Kidney (tissue), 22 donors: ENCODE measurements at places on chromosomes 4 and X.

GRCh38 chr4:26850528-26850927 is 10.1 kb upstream of the STIM2 start:
- no peak for DNase-seq

DNA sequence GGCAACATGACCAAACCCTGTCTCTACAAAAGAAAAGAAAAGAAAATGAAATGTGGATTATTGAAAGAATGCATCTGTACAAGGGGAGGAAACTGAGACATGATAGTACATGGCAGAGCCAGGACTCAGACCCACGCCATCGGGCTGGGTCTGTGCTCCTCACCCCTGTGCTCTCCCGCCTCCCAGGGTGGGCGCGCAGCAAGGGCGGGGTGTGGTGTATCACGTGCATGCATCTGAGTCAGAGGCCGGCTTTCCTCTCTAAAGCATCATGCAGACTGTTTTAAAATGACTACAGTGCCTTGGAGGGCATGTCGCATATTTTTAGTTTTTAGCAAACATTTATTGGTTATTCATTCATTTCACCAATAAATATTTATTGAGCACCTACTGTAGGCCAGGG is 47.8 kb downstream of the HTT-AS start:
- no peak for DNase-seq

DNA sequence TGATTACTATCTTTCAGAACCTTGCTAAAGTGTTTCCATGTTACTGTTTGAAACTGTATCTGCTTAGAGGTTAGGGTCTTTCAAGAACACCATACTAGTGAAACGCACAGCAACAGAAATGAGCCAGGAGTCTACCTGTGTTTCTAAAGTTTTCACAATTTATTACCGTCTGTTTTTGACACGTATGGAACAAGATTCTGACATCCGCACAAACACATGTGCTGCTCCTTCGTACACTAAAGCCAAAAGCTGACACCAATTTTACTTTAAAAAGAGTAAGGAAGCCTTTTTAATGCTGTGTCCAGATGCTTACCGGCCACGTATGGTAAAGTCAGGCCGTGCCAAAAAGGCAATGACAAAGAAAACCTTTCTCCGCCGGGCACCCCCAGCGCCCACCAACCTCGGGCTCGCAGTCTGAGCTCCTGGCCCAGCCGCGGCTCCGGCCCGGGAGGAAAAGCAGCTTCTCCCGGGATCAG is 532 bp downstream of the RPS4X start:
- DNase-seq, result no peak

- no peak for DNase-seq
These were observed 247.6 kb downstream of the CBLL2 start for GRCh38 chrX:22520128-22520828.
